Suprapubic skin (tissue), 4 donors: ENCODE measurements at places on chromosomes 12 and 14. TPM values are rescaled to one million over a fixed set of nuclear protein-coding genes. Genes with fewer than 3 reads are reported as not detected.

Gene LRTM2
- not detected for total RNA-seq

Gene DCAF11
- 64.2 TPM for total RNA-seq

Gene PDE3A
- total RNA-seq, result 3.4 TPM

Gene SYCP3
- not detected for total RNA-seq

Gene SOS2
- total RNA-seq, result 34.1 TPM

Gene TAS2R14
- 0.23 TPM for total RNA-seq

Gene CLEC7A
- total RNA-seq, result 6.6 TPM

Gene KRT79
- 163 TPM for total RNA-seq

Gene ZNF891
- total RNA-seq, result 4.6 TPM

Gene C12orf60
- total RNA-seq, result not detected

DNA sequence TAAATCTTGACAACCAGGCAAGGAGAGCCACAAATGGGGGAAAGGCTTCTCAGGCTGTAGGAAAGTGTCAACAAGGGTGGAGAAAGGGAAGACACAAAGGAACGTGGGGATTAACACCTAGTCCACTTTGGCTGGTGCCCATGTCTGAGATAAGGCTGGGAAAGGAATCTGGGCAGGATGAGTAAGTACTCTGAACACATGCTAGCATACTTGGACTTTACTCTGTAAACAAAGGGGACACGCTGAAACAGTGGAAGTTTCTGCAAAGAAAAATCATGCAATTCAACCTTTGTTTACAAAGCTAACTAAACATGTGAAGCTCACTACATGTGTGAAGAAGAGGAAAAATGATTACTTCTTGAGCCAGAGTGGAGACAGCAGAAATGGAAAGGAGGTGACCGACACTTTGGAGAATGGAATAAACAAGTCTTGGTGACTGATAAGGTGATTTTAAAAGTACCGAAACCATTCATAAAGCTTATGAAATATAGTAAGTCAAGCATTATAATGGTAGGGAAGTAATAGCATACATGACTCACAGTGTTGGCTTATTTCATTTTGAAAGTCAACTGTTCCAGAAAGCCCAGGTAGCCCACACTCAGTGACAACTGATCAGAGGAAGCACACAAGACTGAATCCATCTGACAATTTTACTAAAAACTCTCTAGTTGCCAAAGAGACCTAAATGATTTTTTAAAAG is 13.2 kb downstream of the CPNE8 start:
- no peak for DNase-seq

DNA sequence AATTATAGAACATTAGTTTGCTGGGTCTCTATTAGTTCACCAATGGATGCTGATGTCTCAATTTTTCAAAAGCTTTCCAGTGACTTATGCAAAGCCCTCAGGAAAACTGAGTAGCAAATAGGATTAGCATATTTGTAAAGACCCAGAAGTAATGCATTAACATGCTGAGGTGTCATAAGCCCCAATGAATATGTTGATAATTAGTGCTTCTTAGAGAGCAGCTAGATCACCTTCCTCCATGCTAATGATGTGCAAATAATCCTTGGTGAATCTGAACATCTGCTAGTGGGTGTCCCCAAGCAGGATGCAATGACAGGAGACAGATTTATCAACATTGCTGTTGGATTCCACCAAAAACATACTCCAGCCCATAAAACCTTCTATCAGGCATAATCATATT is 19.0 kb downstream of the IFNG start:
- no peak for DNase-seq

- no peak for DNase-seq
Measured at GRCh38 chr12:108933949-108934348, 54.1 kb downstream of the DAO start.

GRCh38 chr12:27777141-27777540 is 2.9 kb upstream of the KLHL42 start:
- DNase-seq, result no peak

DNA sequence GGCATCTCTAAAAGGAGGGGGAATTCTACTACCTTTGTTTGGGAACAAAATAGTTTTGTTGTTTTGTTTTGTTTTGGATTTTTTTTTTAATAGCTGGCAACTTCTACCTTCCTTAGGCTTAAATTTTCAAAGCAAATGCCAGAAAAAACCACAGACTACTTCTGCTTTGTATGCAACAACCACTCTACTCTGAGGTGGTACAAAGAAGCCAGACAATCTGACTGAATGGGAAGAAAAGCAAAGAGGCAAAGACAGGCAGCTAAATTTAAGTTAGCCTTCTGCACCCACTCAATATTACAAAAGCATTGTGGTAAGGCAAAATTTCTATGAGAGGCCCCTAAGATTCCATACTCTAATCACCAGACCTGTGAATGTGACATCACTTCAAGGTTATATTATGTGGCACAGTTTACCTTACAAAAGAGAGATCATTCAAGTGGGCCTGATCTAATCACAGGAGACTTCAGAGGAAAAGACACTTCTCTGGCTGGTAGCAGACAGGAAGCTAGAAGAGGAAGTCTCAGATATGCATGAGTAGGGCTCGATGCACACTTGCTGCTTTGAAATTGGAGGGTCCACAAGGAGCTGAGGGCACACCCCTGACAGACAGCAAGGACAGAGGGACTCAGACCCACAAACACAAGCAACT is 566.6 kb downstream of the RPS29 start:
- no peak for DNase-seq

DNA sequence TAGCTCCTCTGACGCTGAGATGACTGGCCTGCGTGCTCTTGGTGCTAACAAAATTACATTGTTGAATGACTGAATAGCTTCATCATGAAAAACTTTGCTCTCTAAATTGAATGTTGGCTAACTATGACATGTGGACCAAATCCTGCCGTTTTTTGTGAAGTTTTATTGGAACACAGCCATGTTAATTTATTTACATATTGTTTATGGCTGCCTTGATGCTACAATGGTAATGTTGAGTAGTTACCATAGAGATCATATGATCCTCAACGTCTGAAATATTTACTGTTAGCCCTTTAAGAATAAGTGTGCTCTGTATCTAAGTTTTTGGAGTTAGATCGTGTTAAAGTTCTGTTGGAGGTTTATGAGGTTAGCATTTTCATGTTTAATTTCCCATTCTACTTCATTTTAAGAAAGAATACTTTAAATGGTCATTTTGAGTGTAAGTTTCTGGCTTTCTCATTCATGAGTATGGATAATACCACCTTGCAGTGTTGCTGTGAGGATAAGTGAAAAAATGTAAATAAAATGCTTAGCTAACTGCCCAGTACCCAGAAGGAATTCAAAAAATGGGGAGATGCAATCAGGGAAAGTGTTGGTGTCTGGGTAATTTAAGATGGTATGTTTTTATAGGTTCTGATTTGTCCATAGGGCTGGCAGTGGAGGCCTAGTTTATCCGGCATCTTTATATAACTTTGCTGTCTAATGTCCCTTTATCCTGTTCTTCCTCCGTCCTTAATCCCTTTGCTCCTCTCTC is 35.3 kb downstream of the NUBPL start:
- no peak for DNase-seq

DNA sequence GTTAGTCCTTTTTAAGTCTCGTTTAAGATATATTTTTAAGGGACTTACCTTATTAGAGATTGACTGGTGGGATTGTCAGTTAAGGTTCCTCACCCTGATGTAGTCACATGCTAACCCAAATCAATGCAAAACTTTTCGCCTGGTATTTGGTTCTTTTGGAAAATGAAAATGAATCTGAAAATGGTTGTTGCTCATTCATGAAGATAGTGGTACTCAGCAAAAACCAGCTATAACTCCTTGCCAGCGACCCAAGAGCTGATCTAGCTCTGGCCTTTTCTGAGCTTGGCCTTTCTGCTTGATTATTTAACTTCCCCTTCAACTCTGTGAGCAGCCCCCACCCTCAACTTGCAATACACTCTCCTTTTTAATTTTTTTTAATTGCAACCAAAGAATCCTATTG is 85.0 kb upstream of the GTF2A1 start:
- no peak for DNase-seq

GRCh38 chr12:12784911-12785814 is at the start of gene APOLD1:
Gene APOLD1, plus strand, starts transcription at chr12:12785659. Its CDS starts 33 bp downstream, at chr12:12785692.
- peak; percentile 76 for DNase-seq

DNA sequence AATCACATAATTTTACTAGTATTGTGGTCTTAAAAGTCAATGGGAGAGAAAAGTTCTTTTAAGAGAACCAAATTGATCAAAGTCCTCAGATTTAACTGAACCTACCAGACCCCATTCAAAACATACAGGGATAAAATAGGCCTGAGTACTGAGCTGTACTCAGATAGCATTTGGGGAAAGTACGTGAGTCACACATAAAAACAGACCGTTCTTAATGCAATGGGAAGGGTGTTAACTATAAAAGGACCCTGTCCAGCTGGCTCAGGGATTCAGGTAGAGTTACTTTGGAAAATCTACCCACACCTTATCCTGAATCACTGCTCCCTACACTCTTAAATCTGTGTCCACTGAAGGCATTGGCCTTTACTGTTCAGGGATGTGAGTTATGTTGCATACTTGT is 78.0 kb downstream of the PTPN21 start:
- DNase-seq, result no peak

- DNase-seq, result no peak
Measured at GRCh38 chr14:34678735-34679134, 35.7 kb downstream of the CFL2 start.

- DNase-seq, result no peak
Measured at GRCh38 chr14:20400965-20401593, 12.2 kb downstream of the TEP1 start.

DNA sequence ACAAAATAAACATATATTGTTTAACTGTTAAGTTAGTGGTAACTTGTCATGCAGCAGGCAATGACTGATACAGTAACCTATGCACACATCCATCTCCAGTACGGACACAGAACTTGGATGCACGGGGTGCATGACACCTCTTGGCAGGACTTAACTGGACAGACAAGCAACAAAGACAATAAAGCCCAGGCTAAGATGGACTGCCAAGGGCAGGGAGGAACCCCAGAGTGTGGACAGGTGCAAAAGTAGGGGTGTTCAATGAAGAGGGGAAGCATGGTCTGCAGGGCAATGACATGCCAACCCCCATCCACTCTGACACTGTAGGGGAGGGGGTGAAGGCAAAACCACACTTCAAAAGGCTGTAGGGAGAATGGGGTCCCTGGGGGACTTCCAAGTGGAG is 11.7 kb downstream of the SSH1 start:
- DNase-seq, result no peak

DNA sequence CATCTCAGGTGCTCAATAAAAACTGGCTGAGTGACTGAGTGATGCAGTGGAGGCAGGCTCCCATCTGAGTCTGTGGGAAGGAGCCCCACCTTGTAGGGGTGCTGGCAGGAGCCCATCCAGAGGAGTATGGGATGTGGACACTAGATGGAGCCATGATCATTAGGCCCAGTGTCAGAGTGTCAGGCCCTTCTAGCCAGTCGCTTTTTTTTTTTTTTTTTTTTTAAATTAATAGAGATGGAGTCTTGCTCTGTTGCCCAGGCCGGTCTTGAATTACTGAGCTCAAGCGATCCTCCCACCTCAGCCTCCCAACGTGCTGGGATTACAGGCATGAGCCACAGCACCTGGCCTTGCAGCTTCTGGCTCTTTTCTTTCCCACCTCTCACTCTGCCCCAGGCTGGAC is 11.5 kb downstream of the RITA1 start:
- no peak for DNase-seq

DNA sequence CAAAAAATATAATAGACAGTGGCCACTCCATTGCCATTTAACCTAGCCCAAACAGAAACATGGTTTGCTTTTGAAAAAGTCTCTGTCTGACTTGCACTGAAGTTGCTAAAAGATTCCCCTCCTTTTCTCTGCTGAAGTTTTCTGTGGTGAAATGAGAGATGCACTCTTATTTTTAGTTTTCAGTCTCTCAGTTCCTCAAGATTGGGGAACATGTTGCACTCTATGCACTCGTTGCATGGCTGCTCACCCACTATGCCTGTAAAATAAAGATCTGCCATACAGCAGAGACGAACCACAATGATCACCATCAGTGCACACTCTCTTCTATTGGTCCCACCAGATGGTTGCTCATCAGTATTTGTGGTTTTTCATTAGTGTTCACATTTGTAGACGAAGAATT is 13.1 kb upstream of the DAAM1 start:
- no peak for DNase-seq

DNA sequence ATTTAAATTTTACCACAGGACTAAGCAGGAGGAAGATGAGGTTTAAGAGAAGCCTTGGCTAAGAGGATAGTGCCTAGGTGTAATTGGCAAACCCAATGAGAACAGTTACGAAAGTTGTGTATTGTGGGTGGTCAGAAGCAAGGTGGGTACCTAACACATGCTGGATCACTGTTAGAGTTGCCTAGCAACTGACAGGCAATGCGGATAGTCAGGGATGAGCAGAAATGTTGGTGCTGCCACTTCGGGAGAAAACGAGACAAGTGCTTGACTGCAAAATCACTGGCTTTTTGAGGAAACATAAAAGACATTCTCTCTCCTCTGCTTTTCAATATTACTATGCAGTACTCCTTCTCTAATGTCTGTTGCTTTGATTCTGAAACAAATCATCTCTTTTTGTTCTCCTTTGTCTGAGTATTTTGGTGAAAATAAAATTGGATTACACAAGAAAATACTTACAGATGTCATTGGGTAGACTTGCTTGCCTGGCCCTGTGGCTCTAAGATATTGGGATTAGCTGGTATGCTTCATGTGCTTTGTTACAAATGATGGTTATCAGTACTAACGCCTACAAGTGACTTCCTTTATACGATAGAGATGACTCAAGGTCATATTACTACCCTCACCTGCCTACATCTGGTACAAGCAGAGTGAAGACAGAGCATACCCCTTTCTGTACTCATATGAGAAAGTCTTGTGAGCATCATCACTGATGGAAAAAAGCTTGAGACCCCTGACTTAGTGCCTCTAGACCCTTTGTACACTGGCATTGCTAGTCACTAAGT is 48.0 kb downstream of the TDP1 start:
- no peak for DNase-seq

- DNase-seq, result no peak
Measured at GRCh38 chr14:83047059-83047830, 1513.6 kb upstream of the SEL1L start.

GRCh38 chr12:122659579-122659978 is 43.6 kb downstream of the HCAR2 start:
- DNase-seq, result no peak

- DNase-seq, result no peak
Measured at GRCh38 chr12:92058664-92059063, 87.0 kb downstream of the BTG1 start.

- DNase-seq, result no peak
Measured at GRCh38 chr12:99915251-99916082, 69.3 kb downstream of the ANKS1B start.

- DNase-seq, result no peak
Measured at GRCh38 chr14:34110531-34110930, 159.7 kb upstream of the EGLN3 start.

GRCh38 chr12:110916295-110916875 is 4.0 kb downstream of the MYL2 start:
- DNase-seq, result no peak

DNA sequence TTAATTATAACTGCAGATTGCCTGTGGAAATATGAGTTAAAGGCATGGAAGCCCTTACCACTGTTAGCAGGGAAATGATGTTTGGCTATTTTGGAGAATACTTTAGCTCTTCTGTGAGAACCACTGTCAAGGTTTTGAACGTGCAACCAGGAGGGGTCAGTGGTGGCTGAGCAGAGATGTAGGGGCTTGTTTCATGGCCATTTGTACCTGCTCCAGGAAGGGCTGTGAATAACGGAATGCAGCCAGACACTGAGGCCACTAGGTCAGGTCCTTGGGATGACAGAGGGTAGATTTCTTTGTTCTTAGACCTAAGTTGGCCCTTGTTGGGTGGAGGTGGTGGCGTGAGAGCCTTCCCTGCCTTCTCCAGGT is 8.3 kb downstream of the TRAF3 start:
- no peak for DNase-seq
